ENCODE measurements at places on chromosomes 6 and 20. TPM values are rescaled to one million over a fixed set of nuclear protein-coding genes. Genes with fewer than 3 reads are reported as not detected.

ELOVL4 gene
- total RNA-seq: 7.0 TPM

GRCh38 chr6:25436760-25437159 lies 157.6 kb downstream of the CARMIL1 start:
- H3K4me1 ChIP-seq: no peaks in the 10 kb centered on the region
- no peaks in the 10 kb centered on the region for H3K36me3 ChIP-seq
- H3K27me3 ChIP-seq: no peaks in the 10 kb centered on the region
- no peak overlapping the region for H3K27ac ChIP-seq
- DNase-seq: no peak

DNA sequence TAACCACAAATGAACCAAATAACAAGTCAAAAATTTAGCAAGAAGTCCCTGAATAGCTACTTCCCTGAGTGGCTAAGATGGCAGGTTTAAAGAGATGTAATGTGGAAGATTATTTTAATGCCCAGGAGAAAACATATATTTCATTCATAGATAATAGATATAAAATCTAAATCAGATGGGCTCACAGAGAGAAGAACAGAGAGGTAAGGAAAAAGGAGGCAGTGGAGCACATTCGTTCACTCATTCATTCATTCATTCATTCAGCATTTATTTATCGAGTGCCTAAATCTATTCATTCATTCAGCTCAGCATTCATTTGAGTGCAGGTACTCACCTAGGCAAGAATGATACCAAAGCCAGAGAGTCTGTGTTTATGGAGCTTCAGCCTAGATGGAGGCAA lies 32.1 kb upstream of the IYD start:
- no peaks in the 10 kb centered on the region for H3K27me3 ChIP-seq
- no peak overlapping the region for H3K27ac ChIP-seq
- H3K4me1 ChIP-seq: peaks cover 10% of the 10 kb centered on the region
- H3K4me3 ChIP-seq: no peak overlapping the region
- no peak for DNase-seq
- H3K36me3 ChIP-seq: no peaks in the 10 kb centered on the region

GRCh38 chr20:19673575-19673974 lies 84.5 kb upstream of the RIN2 start:
- no peak overlapping the region for H3K4me3 ChIP-seq
- H3K27ac ChIP-seq: no peak overlapping the region
- peaks cover 11% of the 10 kb centered on the region for H3K27me3 ChIP-seq

DNA sequence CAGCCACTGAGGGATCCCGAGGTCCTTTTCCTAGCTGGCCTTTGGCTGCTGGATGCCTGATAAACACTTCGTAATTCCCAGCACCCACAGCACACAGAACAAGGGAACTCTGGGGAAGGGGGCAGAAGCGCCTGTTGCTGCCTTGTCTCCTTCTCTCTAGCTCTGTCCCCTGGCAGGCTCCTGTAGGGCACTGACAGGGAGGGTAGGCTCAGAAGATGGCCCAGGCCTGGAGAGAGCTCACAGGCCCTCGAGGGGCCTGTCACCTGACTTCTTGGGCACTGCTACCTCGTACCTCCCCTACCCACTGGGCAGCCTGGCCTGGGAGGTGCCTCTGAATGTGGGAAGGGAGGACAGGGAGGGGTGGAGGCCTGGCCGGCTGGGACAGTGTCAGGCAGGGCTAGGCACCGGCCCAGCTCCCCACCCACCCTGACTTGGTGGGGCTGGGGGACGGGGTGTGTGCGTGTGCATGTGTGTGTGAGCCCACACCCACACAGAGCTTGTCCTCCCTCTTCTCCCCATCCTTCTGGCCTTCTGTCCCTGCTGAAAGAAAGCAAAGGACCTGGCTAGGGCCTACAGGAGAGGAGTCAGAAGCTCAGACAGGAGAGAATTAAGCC lies 18.1 kb downstream of the C6orf132 start:
- H3K27me3 ChIP-seq: no peaks in the 10 kb centered on the region
- H3K4me1 ChIP-seq: peaks cover 29% of the 10 kb centered on the region
- DNase-seq: no peak
- peaks cover 10% of the 10 kb centered on the region for H3K36me3 ChIP-seq

Data from GM23248 (cell line).